ENCODE measurements at places on chromosomes 2 and 18.

- DNase-seq = no peak
Observed at GRCh38 chr2:44155666-44156446, 12.8 kb upstream of the PPM1B start.

GRCh38 chr2:161370981-161371380 is 45.1 kb upstream of the TBR1 start:
- DNase-seq = no peak

DNA sequence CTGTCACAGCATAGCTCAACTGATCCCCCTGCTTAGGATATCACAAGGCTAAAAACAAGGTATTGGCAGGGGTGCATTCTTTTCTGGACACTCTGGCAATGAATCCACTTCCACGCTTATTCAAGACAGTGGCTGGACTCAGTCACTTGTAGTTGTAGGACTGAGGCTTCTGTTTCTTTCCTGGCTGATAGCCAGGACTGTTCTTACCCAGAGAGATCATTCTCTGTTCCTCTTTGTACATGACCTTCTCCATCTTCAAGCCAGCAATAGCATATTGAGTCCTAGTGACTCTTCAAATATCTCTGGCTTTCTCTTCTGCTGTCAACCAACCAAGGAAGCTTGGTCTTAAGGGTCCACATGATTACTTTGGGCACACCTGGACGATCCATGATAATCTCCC is 241.3 kb downstream of the RBM43 start:
- DNase-seq = no peak

GRCh38 chr18:22559414-22560274 is 141.9 kb upstream of the CTAGE1 start:
- peak; percentile 77 for DNase-seq

GRCh38 chr2:3517948-3518495 is 1.3 kb downstream of the ADI1 start:
- no peak for DNase-seq

- DNase-seq = no peak
Observed at GRCh38 chr18:11989174-11989573, 7.9 kb downstream of the IMPA2 start.

GRCh38 chr2:147829106-147829505 is 15.7 kb upstream of the ACVR2A start:
- DNase-seq = no peak

DNA sequence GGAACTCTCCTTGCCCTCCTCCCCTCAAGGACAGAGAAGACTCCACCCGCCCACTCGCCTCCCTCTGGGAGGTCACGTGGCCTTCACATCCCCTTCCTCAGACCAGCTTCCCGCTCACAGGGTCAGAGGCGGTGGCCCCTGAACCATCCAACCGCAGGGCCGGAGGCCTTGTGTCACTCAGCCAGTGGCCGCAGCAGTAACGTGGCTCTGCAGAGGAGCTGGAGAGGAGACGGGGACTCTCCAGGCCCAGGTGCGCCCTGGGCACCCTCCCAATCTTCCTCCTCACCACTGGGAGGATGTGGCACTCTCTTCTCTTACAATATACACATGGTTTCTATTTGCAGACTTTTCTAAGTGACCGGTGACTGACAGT is 161.7 kb downstream of the TWIST2 start:
- no peak for DNase-seq

DNA sequence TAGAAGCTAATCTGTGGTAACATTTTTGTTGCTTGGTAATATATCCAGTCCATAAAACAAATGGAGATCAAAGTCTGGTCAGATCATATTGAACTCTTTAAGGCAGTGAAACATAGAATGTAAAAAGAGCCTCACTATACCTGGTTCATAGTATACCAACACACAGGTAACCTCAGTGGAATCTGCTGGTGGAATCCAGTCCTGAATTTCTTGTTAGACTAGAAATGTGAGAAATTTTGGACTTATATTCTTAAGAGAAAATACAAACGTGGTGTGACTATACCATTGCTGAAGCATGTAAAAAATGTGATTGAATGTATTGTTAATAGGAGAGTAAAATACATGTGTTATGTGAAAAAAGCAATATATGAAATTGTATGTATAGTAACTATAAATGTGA is 46.1 kb upstream of the GRHL1 start:
- DNase-seq = no peak

- no peak for DNase-seq
Observed at GRCh38 chr18:23154030-23154429, 18.7 kb downstream of the CABLES1 start.

GRCh38 chr18:46856973-46857372 is 60.3 kb downstream of the PIAS2 start:
- no peak for DNase-seq

GRCh38 chr18:6009756-6010155 is 114.4 kb upstream of the TMEM200C start:
- DNase-seq = no peak

- DNase-seq = no peak
Observed at GRCh38 chr2:85522090-85522647, 16.8 kb upstream of the MAT2A start.

DNA sequence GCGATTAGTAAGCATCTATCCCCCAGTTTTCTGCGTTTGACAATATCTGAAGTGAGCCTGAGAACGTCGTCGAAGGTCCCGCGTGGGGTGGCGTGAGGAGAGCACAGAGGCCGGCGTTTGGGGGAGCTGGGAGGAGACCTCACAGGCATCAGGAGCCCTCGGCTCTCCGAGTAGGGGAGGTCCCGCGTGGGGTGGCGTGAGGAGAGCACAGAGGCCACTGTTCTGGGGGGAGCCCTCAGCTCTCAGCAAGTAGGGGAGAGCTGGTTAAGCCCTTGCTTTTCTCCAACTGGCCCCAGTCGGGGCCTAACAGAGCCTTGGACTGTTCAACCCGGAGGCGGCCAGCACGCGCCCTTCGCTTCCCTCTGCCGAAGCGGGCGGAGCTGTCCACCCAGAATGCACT is 134.3 kb downstream of the NFATC1 start:
- DNase-seq = no peak

DNA sequence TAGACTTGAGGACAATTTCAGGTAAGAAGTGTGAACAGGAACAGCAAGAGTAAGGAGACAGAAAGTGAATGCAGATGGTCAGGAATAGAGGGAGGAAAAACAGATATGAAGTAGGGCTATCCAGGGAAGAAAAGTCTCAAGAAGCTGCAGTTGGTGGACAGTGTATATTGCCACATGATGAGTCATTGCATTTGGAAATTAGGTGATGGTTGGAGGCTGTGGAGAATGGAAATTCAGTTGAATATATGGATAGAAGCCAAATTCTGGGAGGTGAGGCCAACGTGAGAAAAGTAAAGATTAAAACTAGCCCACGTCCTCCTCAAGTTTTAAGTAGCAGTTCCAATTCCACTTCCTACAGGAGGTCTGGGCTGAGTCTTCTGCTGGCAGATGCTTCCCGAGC is 158.4 kb downstream of the UBE2E3 start:
- DNase-seq = no peak

DNA sequence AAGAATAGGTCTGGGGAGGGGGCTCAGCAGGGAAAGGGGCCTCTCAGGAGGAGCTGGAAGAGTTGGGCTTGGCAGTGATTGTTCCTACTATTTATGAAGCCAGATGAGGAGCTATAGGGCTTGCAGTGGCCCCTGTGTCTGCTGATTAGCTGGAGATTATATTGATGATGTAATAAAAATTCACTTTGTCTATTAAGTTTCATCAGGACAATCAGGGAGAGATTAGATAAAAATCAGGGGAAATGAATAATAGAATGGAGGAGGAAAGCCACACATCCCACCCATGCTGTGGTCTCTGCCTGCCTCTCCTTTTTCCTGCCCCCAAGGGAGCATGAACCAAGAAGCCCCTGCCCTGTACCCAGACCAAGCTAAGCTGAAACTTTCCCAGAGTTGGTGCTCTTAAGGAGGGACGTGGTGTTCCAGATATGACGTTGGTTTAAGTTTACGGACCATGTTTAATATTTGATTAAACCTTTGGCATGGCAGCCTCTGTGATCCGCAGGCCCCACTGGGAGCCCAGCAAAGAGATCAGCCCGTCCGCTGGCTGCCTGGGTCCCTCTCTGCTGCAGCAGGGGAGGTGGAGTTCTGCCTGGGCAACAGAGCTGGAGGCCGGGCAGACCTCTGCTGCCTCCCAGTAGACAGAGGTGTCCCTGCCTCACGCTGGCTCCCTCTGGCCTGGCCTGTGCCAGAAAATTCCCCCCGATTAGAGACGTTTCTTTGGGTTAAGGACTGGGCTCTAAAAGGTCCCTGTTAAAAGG is 15.3 kb downstream of the CELF4 start:
- DNase-seq = no peak

GRCh38 chr2:229269941-229270340 is 1.1 kb downstream of the PID1 start:
- DNase-seq = no peak

- no peak for DNase-seq
Observed at GRCh38 chr2:109712746-109713145, 81.4 kb upstream of the RGPD5 start.

DNA sequence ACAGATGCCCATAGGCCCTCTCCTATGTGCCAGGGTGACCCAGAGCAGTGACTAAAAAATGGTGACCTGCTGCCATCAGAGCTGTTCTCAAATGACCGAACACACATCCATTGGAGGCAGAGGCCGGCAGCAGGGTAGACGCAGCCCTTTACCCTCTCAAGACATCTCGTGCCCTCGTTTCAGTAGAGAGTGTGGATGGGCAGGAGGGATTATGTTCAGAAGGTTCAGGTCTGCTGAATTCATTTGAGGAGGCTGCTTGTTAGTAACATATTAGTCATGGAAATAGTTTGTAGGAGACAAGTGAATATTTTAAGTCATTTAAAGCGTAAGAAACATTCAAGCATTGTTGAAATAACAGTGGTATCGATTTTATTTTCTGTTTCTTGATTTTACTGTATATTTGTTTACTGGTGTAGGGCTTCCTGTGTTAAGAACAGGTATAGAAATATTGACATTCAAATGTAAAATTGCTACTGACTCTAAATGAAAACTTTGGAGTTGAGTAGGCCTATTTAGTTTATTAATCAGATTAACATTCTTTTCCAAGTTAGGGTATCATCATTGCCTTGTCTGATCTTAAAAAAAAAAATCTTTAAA is 82.6 kb downstream of the ZNF532 start:
- no peak for DNase-seq

- no peak for DNase-seq
Observed at GRCh38 chr2:6823111-6823510, 42.6 kb downstream of the CMPK2 start.

- DNase-seq = peak; percentile 35
Observed at GRCh38 chr2:234258562-234259141, 208.2 kb downstream of the SPP2 start.

DNA sequence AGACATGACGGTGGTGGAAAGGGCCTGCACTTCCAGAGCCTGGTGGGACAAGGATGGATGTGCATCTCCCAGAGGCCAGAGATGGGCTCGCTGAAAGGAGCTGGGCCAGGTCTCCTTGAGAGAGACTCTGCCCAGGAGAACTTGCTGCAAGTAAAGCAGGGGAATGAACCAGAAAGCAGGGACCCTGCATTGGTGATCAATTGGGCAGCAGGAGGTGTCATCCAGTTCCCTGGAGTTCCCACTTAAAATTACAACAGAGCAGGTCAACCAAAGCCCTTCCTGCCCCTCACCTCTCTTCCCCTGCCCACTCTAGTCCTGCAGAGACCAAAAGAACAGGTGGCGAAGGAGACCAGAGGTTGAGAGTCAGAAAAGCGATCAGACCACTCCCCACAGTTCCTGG is 69.7 kb upstream of the CAB39 start:
- no peak for DNase-seq

- DNase-seq = no peak
Observed at GRCh38 chr2:71333619-71334018, 2.0 kb downstream of the ZNF638 start.

GRCh38 chr2:42942990-42943493 is 150.7 kb upstream of the HAAO start:
- no peak for DNase-seq

- DNase-seq = no peak
Observed at GRCh38 chr2:10765461-10765860, 44.0 kb downstream of the ATP6V1C2 start.

GRCh38 chr2:50602636-50603327 is 429.1 kb downstream of the NRXN1 start:
- no peak for DNase-seq

DNA sequence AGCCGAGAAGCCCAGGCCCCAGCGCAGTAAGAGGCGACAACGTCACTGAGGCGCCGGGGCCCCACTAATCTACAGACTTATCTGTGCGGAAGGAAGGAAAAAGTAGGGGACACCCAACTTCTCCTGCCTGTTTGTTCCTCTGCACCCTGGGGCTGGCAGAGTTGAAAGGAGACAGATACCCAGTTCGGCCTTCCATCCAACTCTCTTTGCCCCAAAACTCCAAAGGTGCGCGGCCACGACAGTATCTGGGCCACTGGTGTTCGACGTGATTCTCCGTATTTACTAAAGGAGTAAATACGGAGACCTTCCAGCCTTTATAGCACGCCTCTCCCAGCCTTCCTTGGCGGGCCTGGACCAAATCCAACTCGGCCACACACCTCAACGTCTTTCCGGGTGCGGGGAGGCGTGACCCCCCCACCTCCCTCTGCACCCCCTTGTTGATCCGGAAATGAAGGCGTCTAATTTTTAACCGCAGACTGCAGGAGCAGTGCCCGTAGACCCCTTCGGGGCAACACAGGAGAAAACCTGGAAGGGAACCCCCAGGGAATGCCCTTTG is 1.6 kb downstream of the SMAD7 start:
- DNase-seq = no peak

All from urothelium cell line (cell line).